Activated naive CD4-positive, alpha-beta T cell (primary cell): ENCODE measurements at places on chromosomes 6 and 20.

DNA sequence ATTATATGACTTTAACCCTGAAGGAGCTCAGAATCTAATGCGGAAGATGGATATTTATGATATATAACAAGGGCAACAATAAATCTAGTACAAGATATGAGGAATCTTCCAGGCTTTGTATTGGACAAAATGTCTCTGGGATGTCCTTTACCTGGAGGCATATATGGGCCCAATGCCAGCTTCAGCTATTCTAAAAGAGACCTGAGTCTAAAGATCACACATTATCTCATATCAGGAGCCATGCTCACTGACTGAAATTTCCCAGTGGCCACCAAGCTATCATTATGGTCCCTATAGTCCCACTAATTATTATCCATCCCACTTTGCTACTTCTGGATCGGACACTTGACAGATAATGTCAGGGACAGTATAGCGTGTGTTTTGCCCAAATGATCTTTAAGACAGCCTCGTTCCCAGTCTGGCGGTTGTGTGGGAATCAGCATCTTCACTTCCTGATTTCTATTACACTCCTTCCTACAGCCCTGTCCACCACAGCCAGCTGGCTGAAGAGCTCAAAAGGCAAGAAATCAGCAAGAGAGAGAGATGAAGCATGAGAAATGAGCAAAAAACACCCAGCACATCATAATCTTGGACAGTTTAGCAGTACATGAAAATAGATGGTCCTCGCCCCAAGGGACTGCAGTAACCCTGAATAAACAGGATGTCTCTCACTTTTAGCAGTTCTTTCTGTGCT, 34.9 kb downstream of the KLHL31 start:
- no peak for DNase-seq

- no peak for DNase-seq
These were observed 5.1 kb downstream of the VNN1 start for GRCh38 chr6:132708771-132709170.

DNA sequence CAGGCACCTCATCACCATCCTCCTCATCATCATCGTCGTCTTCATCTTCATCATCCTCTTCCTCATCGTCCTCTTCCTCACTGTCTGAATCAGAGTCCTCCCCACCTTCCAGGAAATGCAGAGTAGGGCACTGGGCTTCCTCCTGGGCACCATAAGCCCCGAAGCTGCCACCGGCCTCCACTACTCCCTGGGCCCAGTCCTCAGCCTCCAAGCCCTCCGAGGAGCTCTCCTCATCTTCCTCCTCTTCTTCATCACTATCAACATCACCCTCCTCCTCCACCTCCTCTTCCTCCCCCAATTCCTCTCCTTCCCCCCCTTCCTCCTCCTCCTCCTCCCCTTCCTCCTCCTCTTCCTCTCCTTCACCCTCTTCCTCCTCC, 1.7 kb downstream of the CENPB start:
- no peak for DNase-seq

DNA sequence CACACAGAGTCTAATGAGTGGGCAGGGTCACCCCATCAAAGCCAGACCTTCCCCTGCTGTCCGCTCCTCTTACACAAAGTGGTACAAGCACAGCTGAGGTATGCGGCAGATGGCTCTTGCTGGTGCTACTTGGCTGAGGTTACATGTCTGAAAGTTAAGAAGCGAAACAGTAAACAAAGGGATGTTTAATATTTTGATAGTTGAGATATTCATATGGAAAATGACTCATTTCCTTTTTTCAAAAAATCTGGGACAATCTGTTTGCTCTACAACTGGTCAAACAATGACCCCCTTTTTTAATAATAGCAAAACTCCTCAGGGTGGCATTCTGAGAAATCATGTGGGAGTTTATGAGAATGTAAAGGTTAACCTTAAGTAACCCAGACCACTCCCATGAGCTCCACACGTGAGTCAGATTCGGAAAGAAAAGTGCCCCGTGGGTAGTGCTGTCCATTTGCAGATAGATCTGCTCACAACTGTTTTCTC, 245.3 kb downstream of the TBXT start:
- DNase-seq = no peak

- no peak for DNase-seq
These were observed 105.2 kb upstream of the CARMIL1 start for GRCh38 chr6:25173951-25174474.

GRCh38 chr20:17227669-17228623, 1.1 kb downstream of the PCSK2 start:
- no peak for DNase-seq

GRCh38 chr6:140281236-140281635, 906.8 kb upstream of the CITED2 start:
- no peak for DNase-seq

DNA sequence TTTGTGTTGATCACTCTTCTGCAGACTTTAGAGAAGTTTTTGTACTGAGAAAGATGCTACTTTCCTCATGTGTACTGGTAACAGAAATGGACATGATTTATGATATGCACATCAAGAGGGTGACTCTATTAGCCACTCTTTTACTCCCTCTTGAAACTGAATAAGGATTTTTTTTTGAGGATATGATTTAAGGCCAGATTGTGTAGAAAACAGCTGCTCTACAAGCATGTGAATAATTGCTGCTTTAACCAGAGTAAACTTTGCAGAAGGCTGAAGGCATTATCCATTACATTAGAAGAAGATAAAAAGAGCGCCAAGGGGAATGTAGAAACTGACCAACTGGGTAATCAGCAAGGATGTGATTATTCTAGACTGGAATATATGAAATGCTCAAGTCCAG, 276.2 kb upstream of the MAP3K7 start:
- no peak for DNase-seq

DNA sequence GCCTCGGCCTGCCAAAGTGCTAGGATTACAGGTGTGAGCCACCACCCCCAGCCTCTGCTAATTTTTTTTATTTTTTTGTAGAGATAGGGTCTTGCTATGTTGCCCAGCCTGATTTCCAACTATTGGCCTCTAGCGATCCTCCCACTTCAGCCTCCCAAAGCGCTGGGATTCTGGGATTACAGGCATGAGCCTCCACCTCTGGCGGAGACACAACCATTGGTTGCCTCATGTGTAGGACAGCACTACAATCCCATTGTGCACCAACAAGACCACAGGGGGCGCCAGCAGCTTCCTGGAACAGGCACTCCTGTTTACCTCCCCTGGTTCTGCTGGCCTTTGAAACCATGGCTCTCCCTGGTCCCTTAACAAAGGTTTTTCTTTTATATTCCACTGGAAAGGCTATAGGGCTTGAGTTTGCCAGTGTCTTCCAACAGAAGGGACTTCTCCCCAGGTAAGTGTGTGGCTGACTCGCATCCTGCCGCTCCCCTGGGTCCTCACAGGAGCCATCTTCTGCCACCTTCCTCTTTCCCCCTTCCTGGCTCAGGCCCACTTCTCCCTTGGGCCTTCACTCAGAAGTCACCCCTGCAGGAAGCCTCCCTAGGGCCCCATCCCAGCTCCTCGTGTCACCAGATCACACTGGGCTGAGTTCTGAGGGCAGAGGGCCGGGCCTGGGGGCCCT, 39.2 kb upstream of the TLDC2 start:
- DNase-seq = no peak

GRCh38 chr6:90545448-90545847, 41.4 kb downstream of the MAP3K7 start:
- no peak for DNase-seq

DNA sequence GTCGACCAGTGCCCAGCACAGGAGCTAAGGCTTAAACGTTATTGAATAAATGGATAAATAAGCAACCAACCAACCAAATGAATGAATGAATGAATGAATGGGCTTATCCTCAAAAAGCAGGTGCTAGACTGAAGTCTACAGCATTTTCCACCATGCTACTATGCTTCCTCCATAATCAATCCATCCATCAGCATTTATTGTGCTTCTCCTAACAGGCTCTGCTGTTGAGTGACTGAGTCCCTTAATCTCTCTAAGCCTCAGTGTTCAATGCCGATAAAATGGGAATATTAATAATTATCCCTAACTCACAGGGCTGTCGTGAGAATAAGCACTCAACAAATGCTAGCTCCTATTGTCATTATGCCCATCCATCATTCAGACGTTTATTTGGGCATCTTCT, 4.6 kb upstream of the NOL4L start:
- no peak for DNase-seq

DNA sequence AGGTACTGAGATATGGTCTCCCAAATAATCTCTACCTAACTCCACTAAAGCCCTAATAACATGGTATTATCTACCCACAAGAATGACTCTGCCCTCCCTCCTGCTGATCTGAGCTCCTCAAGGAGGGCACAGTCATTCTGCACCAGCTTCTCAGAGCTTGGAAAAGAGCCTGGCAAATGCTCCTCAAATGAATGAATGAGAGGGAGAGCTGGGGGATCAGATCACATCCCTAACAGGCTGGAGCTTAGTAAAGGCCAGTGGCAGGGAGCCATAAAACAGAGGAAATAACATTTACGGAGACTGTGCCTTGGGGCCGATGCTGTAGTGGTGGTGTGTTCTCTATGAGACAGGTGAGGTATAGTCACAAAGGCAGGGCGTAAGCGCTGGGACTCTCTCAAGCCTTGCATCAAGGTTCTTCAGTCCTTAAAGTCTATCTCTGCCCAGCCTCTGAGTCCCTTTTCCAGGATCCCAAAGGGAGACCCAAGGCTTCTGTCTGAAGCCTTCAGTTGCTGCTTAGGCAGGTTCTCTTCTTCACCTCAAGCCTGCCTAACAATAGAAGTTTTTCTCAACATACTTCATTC, 7.2 kb upstream of the NNAT start:
- no peak for DNase-seq

GRCh38 chr20:63846128-63846771, 15.0 kb upstream of the ABHD16B start:
- DNase-seq = no peak

- DNase-seq = no peak
These were observed 106.9 kb downstream of the TBX18 start for GRCh38 chr6:84657486-84657885.

- no peak for DNase-seq
These were observed 107.7 kb upstream of the PRND start for GRCh38 chr20:4613718-4614620.

DNA sequence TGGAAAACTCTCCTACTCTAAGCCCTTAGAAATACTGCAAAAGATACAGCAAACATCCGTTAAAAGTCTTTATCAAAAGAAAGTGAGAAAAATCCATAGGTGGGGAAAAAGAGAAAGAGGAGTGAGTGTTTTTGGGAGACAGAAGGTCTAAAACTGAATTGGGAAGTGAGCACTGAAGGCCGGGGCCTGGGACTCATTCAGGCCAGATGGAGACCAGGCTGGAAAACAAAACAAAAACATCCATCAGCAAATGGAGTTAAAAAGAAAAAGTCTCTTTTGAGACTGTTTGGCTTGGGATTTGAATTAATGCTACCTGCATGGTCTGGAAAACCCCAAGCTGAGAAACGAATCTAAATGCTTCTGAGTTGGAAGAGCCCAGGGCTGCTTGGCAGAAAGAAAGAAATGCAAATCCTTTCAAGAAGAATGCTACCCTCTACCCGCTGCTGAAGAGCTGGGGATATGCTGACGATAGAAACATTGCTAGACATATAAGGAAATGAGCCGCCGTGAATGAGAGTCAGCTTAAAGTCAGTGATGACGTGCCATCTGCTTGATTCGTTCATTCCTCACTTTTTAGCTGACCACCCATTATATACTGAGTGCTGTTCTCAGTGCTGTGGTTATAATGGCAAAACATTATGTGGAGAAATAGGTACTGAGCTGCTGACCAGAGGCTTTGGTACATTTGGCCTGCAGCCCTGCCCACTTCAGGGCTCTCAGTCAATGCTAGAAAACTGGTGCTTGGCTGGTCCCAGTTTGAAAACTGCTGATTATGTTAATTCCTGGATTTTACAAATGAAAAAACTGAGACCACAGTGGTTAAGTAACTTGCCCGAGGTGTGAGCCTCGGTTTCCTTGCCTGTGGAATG, 28.0 kb upstream of the TULP4 start:
- no peak for DNase-seq

GRCh38 chr6:116443105-116443504, 18.1 kb upstream of the CALHM6 start:
- no peak for DNase-seq

GRCh38 chr20:11204926-11205768, 531.3 kb upstream of the JAG1 start:
- no peak for DNase-seq

DNA sequence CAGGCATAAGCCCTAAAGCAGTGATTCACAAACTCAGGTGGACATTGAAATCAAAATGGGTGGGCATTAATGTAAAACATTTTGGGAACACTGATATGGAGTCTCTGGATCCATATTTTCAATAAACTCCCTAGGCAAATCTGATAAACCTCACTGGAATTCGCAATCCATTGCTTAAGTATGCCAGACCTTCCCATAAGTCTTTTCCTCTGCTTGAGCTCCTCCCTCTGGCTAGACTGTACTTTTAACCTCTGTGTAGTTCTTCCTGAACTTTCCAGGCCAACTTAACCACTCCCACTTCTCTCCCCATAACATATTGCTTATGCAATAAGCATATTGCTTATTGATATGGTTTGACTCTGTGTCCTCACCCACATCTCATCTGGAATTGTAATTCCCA, 629.7 kb upstream of the IMPG1 start:
- DNase-seq = no peak

DNA sequence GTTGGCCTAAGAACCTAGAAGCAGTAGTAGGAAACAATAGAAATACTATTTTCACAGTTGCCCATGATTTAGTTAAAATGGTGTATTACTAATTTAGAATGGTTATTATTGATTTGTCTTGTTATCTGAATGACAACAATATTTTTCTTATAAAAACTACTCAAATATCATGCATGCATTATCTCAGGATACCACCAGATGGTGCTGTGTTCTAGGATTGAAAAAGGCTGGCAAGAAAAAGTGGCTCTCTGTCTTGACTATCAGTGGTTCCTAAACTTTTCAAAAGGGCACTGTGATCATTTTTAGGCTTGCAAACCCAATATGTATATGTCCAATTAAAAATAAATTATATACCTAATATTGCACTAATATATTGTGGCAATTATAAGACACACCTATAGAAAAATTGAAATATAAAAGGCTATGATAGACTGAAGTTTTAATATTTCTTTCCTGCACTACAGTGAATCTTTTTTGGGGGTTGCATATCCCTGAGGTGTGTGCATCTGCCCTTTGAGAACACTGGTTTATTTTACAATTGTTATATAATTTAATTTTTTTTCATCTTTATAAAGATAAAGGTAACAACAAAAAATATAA, 131.7 kb upstream of the MLIP start:
- no peak for DNase-seq

DNA sequence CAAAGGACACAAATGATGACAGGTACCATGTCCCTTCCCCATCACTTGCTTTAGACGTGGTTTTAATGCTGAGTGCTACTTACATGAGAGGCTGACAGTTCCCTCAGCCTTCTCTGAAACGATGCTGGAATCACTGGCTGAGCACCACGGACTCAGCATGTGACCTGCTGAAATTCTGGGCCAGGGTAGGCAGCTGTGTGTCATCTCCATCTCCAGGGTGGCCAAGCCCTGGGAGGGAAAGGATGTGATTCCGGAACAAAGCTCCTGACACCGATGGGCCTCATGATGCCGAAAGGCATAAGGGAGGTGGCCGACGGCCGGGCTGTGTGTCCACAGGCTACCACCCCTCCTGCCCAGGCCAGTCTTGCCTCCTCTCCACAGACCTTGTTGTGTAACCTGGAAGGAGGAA, 184.3 kb upstream of the CST7 start:
- DNase-seq = no peak
